ENCODE measurements at places on chromosomes 5 and 9. TPM values are rescaled to one million over a fixed set of nuclear protein-coding genes. Genes with fewer than 3 reads are reported as not detected.
A peak's percentile ranks its signal among the peaks of the same experiment; 100 is the strongest.

The SLIT3 gene
- total RNA-seq = not detected

The MAML1 gene
- total RNA-seq = 39.5 TPM

The ORM2 gene
- not detected for total RNA-seq

The ADGRD2 gene
- total RNA-seq = not detected

The ENC1 gene
- 6.8 TPM for total RNA-seq

The CCDC187 gene
- total RNA-seq = not detected

The OTULIN gene
- total RNA-seq = 109 TPM

The CPEB4 gene
- total RNA-seq = 42.7 TPM

The CAPSL gene
- total RNA-seq = not detected

GRCh38 chr5:90902651-90903386 lies 344.2 kb downstream of the ADGRV1 start:
- H3K36me3 ChIP-seq = no peaks in the 10 kb centered on the region
- no peaks in the 10 kb centered on the region for H3K27me3 ChIP-seq
- no peak overlapping the region for H3K27ac ChIP-seq
- no peak for DNase-seq

DNA sequence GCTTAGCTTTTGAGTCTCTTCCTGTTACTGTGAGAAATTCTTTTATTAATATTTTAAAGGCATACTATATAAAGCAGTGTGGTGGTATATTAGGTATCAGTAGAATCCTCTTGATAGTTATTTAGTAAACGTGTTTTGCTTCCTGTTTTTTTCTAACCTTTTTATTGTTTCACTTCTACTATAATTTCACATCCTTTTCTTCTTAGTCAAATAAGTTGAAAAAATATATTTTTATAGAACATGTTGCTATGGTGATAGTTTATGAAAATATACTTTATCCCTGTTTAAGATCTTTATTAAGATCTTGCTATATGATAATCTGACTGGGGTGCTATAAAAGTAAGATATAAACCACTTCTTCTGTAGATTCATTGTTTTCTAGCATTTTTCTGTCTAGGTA lies 2.1 kb downstream of the POLK start:
- no peak for DNase-seq
- no peaks in the 10 kb centered on the region for H3K27me3 ChIP-seq
- peak overlapping the region; percentile 83 for H3K4me3 ChIP-seq
- H3K4me1 ChIP-seq = peaks cover 47% of the 10 kb centered on the region
- no peaks in the 10 kb centered on the region for H3K36me3 ChIP-seq

DNA sequence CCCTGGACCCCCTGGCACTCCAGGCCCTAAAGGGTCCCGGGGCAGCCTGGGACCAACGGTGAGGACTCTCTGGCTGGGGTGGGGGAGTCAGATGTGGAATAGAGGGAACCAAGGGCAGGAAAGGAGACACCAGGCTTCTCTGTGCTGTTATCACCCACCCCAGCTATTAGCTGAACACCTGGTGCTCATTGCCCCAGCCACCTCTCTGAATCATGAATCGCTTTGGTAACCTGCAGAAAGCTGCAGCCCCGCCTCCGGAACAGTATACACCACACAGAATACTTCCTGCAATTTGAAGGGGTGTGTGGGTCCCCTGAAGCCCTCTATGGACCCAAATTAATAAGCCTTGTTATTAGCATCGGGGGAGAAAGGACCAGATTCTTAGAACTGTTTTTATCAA lies 40.4 kb upstream of the ORM1 start:
- H3K36me3 ChIP-seq = no peaks in the 10 kb centered on the region
- no peak overlapping the region for H3K4me3 ChIP-seq
- H3K27ac ChIP-seq = no peak overlapping the region
- H3K27me3 ChIP-seq = no peaks in the 10 kb centered on the region
- no peak for DNase-seq

GRCh38 chr9:112168197-112168596 lies 6.9 kb downstream of the SUSD1 start:
- H3K27ac ChIP-seq = no peak overlapping the region
- no peak for DNase-seq
- H3K27me3 ChIP-seq = no peaks in the 10 kb centered on the region

DNA sequence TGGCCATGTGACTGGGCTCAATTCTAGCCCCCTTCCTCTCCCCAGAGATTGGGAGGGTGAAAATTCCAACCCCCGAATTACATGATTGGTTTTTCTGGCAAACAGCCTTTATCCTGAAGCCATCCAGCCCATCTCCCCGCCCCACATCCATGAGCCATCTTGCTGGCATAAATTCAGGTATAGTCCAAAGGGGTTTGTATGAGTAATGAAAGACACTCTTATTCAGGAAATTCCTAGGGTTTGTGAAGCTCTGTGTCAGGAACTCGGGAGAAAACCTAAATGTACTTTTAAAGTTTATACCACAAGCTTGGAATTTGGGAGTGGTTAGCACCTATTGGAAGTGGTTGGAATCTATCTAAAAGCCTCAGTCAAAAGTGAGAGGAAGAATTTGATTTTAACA lies 80.6 kb upstream of the SIMC1 start:
- no peaks in the 10 kb centered on the region for H3K4me1 ChIP-seq
- no peak overlapping the region for H3K4me3 ChIP-seq
- H3K27ac ChIP-seq = no peak overlapping the region
- no peak for DNase-seq

GRCh38 chr9:98373609-98374008 lies 118.2 kb upstream of the TBC1D2 start:
- H3K4me1 ChIP-seq = no peaks in the 10 kb centered on the region
- no peak overlapping the region for H3K4me3 ChIP-seq
- H3K36me3 ChIP-seq = no peaks in the 10 kb centered on the region
- no peaks in the 10 kb centered on the region for H3K27me3 ChIP-seq

GRCh38 chr5:136810261-136810801 lies 445.0 kb upstream of the TRPC7 start:
- DNase-seq = no peak
- H3K4me3 ChIP-seq = no peak overlapping the region
- no peaks in the 10 kb centered on the region for H3K27me3 ChIP-seq
- no peak overlapping the region for H3K27ac ChIP-seq
- H3K36me3 ChIP-seq = no peaks in the 10 kb centered on the region

GRCh38 chr9:25397746-25398145 lies 280.5 kb downstream of the TUSC1 start:
- no peak for DNase-seq
- no peaks in the 10 kb centered on the region for H3K4me1 ChIP-seq
- no peaks in the 10 kb centered on the region for H3K27me3 ChIP-seq
- H3K36me3 ChIP-seq = no peaks in the 10 kb centered on the region

DNA sequence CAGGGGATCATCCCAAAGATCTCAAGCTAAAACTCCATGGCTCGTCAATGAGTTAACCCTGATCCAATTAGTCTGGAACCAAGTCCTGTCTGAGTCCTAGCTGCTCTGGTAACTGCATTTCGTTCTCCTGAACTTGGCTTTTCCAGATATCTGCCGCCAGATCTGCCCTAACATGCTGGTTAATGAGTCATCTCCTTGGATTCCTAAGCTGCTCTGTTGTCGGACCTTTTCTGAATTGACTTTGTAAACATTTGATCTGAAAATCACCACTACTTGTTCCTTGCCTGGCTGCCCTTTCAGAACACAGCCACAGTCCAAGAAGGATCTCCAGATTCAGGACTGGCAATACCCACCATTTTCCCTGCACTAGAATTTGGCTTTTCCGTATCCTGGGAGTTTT lies 473.0 kb downstream of the ZSWIM6 start:
- H3K36me3 ChIP-seq = no peaks in the 10 kb centered on the region
- H3K27me3 ChIP-seq = no peaks in the 10 kb centered on the region
- no peak overlapping the region for H3K4me3 ChIP-seq
- no peaks in the 10 kb centered on the region for H3K4me1 ChIP-seq
- no peak overlapping the region for H3K27ac ChIP-seq

DNA sequence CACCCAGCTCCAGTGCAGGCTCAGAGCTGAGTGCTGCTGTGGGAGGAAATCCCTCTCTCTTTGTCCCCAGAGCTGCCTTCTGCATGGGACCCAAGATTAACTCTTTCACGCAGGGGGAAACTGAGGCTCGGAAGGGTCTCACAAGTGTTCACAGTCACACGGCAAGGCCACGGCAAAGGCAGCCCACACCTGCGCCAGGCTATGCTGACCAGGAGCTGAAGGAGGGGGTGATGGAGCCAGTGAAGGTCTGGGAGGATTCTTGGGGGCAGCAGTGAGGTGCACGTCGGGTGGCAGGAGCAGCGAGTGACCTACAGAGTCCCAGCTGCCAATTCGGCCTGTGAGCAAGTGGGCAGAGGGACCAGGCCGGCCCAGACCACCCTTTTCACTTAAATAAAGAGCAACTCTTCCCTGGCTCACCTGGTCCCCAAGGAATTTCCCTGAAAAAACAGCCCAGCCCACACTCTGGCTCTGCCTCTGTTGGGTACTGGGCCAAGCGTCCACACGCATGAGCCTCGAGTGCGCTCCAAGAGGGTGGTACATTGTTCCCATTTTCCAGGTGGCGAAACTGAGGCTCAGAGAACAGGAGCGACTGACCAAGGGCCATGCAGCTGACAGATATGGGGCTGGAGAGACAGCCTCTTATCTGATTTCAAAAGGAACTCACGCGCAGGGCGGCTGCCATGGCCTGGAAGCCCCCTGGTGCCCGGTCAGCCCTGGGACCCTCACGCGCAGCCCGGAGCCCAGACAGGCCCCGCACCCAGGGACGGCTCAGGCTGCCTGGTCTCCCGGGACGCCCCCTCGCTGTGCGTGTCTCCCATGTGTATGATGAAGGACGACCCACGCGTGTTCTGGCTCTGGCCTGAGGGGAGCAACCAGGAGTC lies 28.2 kb downstream of the SARDH start:
- no peaks in the 10 kb centered on the region for H3K36me3 ChIP-seq
- peaks cover 15% of the 10 kb centered on the region for H3K4me1 ChIP-seq
- peak overlapping the region; percentile 42 for H3K27ac ChIP-seq
- DNase-seq = no peak
- H3K4me3 ChIP-seq = no peak overlapping the region

- H3K4me3 ChIP-seq = no peak overlapping the region
- peaks cover 45% of the 10 kb centered on the region for H3K4me1 ChIP-seq
- peak overlapping the region; percentile 18 for H3K27ac ChIP-seq
These were observed 59.4 kb downstream of the ANKH start for GRCh38 chr5:14812166-14812565.

GRCh38 chr9:136006169-136006568 lies 45.0 kb upstream of the UBAC1 start:
- no peak for DNase-seq
- H3K27me3 ChIP-seq = no peaks in the 10 kb centered on the region
- H3K36me3 ChIP-seq = no peaks in the 10 kb centered on the region
- no peak overlapping the region for H3K27ac ChIP-seq
- H3K4me3 ChIP-seq = no peak overlapping the region

- H3K27me3 ChIP-seq = no peaks in the 10 kb centered on the region
- no peaks in the 10 kb centered on the region for H3K4me1 ChIP-seq
- no peak for DNase-seq
- H3K36me3 ChIP-seq = no peaks in the 10 kb centered on the region
- H3K27ac ChIP-seq = no peak overlapping the region
These were observed 219.2 kb upstream of the MAP3K1 start for GRCh38 chr5:56596155-56596554.

DNA sequence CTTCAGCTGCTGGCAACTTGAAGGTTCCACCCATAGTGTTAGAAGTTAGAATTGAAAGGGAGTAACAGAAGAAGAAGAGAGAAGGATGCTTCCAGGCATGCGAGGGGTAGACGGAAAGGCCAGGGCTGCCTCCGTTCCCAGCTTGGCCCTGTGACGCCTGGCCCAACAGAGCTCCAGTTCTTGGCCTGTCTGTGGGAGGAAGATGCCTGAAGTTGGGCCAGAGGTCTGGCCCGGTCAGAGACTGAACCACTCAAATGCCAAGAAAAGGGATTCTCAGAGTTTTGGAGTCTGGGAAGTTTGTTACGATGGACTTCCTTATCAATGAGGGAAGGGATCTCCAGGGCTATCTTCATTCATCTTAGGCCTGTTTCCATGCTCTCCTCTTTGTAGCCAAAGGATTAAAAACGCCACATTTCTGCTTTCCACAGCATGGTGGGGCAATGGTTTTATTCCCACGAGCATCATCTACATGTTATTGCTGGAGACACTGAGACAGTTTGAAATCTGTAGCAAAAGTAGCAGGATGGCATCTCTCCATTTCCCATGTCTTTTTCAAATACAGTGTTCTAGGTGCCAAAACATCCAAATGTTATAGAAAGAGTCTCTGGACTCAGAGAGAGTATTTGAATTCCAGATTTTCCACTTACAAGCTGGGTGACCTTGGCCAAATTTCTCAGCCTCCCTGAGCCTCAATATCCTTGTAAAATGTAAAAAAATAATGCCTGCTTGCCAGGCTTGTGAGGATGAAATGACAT lies 65.4 kb upstream of the ANKRD55 start:
- no peak for DNase-seq
- H3K36me3 ChIP-seq = no peaks in the 10 kb centered on the region
- H3K27ac ChIP-seq = no peak overlapping the region
- no peaks in the 10 kb centered on the region for H3K27me3 ChIP-seq
- no peak overlapping the region for H3K4me3 ChIP-seq

GRCh38 chr5:35009019-35009418 lies 38.7 kb downstream of the AGXT2 start:
- no peaks in the 10 kb centered on the region for H3K4me1 ChIP-seq
- H3K4me3 ChIP-seq = no peak overlapping the region
- H3K27ac ChIP-seq = no peak overlapping the region

DNA sequence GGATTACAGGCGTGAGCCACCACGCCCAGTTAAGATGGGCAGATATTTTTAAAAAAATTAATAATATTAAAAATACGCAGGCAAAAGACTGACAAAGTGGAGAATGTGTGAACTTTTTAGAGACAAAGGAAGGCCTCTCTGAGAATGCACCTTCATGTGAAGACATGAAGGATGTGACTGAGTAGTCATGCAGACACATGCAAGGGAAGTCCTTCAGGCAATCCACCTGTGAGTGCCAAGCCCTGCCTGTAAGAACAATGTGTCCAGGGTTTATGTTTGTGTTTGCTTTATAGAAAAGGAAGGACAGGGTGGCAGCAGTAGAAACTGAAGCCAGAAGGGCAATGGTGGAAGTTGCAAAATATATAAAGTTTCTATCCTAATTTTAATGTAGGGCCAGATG lies 169.2 kb downstream of the EDIL3 start:
- no peaks in the 10 kb centered on the region for H3K4me1 ChIP-seq
- H3K4me3 ChIP-seq = no peak overlapping the region
- no peaks in the 10 kb centered on the region for H3K27me3 ChIP-seq
- no peaks in the 10 kb centered on the region for H3K36me3 ChIP-seq
- no peak for DNase-seq

- no peaks in the 10 kb centered on the region for H3K36me3 ChIP-seq
- DNase-seq = no peak
- H3K27ac ChIP-seq = no peak overlapping the region
- no peaks in the 10 kb centered on the region for H3K4me1 ChIP-seq
These were observed 139.8 kb downstream of the ELAVL2 start for GRCh38 chr9:23686257-23686656.

- H3K36me3 ChIP-seq = no peaks in the 10 kb centered on the region
- DNase-seq = no peak
- no peaks in the 10 kb centered on the region for H3K27me3 ChIP-seq
- H3K4me1 ChIP-seq = no peaks in the 10 kb centered on the region
These were observed 677.3 kb upstream of the FTMT start for GRCh38 chr5:121174351-121174750.

- H3K4me3 ChIP-seq = no peak overlapping the region
- peaks cover 92% of the 10 kb centered on the region for H3K36me3 ChIP-seq
- DNase-seq = no peak
- no peak overlapping the region for H3K27ac ChIP-seq
- H3K4me1 ChIP-seq = no peaks in the 10 kb centered on the region
These were observed 48.9 kb downstream of the DYNC2I2 start for GRCh38 chr9:128607642-128608350.
